ENCODE measurements at places on chromosomes 3 and 15.

- DNase-seq: no peak
Measured at GRCh38 chr3:194893121-194893987, 207.7 kb downstream of the FAM43A start.

DNA sequence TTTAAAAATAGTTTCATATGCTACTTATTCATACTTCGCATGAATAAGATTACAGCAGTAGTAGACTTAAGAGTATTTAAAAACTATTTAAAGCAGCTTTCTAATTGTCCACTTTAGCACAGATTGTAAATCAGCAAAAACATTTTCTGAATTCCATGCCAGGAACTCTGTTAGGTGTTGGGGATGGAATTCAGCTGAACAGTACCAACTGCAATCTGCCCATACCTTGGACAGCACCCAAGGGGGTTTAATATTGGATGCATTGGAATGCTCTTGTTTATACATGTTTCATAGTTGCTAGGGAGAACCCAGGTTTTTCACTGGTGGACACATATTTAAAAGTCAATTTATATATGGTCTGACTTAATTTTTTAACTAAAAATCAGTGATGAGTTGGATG, 74.8 kb downstream of the PPM1L start:
- DNase-seq: no peak

GRCh38 chr3:14561051-14561960, 21.2 kb upstream of the GRIP2 start:
- no peak for DNase-seq

- no peak for DNase-seq
Measured at GRCh38 chr15:31262901-31263671, 63.5 kb upstream of the KLF13 start.

DNA sequence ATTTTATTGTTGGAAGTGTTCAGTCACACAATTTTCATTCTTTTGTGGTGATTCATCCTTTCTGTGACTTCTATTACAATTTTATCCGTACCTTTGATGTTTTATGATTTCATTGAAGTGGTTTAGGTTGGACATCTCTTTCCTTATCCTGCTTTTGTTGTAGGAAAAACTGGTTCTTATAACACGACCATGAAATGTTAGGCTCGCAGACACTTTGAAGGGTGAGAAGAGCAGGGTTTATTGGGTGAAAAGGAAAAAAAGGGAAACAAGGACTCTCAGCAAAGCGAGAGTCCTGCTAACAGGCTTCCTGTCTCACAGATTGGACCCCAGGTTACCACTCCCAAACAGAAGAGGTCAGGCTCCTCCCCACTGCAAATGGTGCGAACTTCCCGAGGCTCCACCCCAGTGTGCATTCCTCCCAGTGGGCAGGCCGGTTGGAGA, 257.4 kb downstream of the STXBP5L start:
- peak; percentile 51 for DNase-seq

DNA sequence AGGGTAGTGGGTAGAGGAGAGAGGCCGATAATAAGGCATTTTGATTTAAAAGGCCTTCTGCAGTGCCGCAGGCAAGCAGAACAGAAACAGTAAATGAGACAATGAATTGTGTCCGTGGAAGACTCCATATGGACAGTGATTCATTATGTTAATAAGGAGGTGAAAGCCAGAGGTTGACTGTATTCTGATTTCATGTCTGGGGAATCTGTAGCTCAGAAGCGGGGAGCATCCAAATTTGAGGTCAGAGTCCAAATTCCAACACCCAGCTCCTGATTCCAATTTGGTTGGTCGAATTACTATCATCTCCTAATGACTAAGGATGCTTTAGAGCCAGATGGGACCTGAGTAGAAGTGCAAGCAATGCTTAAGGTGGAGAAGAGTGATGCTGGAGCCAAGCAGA, 1.0 kb upstream of the TBC1D21 start:
- no peak for DNase-seq

- no peak for DNase-seq
Measured at GRCh38 chr3:72361990-72362389, 486.3 kb downstream of the SHQ1 start.

DNA sequence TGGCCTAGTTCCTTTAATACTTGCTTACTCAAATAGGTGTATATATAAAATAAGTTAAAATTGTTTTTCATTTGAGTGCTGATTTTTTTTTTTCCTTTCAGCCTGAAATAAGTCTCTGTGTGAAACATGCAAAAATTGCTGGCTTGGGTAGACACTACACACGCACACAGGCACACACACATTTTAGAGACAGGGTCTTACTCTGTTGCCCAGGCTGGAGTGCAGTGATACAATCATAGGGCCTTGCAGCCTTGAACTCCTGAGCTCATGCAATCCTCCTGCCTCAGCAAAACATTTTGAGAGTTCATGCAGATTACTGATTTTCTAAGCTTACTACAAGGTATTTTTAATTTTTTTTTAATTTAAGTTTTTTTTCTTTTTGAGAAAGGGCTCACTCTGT, 12.7 kb upstream of the RFC4 start:
- no peak for DNase-seq

- no peak for DNase-seq
Measured at GRCh38 chr3:156793400-156793799, 32.8 kb upstream of the LEKR1 start.

DNA sequence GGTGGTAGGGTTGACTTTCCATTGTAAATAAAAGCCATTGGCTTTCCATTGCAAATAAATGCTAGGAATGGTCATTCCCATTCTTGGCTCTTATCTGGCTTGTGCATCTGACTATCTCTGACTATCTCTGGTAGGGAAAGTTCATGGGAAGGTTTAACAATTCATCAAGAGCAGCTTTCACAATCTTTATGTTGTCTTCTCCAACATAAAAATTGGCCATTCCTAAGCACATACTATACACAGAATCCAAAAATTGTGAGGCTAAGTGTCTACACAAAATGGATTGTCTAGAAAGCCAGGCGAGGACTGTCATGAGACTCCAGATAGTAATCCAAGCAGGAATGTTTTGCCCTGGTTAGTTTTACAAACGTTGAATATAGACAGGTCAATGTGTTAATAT, 54.4 kb upstream of the WNT5A start:
- DNase-seq: no peak

DNA sequence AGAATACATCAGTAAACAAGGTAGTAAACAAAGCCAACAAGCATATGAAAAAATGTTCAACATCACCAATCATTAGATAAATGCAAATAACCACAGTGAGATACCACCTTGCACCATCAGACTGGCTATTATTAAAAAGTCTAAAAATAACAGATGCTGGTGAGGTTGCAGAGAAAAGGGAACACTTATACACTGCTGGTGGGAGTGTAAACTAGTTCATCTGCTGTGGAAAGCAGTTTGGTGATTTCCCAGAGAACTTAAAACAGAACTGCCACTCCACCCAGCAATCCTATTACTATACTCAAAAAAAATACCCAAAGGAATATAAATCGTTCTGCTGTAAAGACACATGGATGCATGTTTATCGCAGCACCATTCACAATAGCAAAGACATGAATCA, 30.3 kb upstream of the ZBTB38 start:
- DNase-seq: no peak

DNA sequence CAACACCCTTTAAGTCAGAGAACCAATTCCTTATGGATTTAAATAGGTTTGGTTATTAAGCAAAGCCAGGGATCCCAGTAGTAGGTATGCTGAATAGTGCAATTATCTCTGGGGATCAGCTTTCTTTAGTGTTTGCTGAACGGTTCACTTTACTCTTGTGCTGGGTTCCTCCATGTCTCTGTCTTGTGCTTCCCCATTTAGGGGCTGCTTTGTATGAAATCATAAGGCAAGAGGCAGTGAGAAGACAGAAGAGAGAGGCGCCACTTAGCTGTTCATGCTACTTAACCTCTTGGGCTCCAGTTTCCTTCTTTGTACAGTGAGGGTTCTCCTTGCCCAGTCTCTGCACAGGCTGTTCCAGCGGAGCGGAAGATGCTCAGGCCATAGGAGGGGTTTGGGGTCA, 3.5 kb downstream of the ST6GAL1 start:
- DNase-seq: no peak

DNA sequence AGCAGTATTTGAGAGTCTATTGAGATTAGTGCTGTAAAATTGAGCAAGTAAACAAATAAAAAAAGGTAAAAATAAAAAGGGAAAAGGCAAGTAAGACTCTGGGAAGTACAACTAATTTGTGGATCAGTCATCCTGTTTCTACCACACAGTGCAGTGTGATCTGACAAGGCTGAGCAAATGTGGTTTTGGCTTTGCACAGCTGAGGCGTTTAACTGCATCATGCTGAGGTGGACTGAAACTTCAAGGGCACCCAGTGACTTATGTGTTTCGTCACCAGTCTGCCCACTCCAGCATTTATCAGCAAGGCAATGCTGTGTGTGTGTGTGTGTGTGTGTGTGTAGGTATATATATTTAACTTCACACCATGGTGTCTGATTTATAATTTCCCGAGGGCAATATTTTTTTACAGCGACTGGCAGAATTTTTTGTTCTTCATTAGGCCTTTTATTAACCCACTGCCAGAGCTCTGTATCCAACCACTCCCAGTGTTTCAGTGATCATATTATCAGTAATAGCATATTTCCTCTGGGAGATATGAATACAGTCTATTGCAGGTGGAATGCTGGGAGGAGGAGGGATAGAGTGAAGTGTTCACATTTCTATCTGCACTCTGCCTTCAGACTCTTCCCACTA, 131.5 kb upstream of the SATB1 start:
- DNase-seq: no peak

DNA sequence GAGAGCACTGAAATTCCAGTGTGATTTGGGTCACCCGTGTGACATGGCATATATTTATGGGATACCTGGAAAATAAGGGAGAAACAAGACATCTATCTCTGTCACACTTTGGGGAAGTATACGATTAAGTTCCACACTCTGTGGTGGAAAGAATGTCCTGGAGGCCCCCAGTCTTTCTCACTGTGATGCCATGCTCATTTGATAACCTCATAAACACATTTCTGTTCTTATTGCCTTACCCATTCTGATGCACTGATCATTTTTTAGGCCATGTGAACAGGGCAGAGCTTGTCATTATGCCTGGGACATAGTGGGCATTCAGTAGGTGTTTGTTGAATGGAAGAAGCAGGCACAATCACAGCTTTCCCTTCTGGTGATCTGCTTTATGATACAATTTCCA, 349.4 kb upstream of the TPRG1 start:
- DNase-seq: no peak

DNA sequence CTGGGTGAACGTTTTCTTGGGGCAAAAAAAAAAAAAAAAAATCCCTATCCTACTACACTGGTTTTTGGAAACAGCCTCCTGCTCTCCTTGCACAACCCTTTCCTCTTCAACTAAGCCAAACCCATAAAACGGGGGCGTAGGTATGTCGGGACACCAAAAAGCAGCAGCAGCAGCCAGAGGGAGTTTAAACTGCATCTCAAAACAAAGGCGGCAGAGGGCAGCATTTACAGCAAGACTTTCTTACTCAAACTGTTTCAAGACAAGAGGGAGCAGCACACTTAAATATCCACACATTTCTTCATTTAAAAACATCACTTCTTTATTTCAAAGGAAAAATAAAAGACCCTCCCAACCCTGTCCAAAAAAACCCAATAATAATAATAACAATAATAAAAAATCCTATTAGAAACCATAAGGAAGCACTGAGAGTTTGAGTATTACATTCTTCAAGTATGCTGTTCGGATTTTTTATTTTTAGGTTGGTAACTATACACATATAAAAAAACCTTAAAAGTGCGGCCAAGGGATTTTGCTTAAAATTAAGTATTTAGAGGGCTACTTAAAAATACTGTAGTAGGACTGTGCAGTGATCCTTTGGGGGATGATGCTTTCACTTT, 43.9 kb upstream of the PLXND1 start:
- DNase-seq: peak; percentile 91

GRCh38 chr3:155465664-155466063, 172.2 kb upstream of the STRIT1 start:
- peak; percentile 38 for DNase-seq

DNA sequence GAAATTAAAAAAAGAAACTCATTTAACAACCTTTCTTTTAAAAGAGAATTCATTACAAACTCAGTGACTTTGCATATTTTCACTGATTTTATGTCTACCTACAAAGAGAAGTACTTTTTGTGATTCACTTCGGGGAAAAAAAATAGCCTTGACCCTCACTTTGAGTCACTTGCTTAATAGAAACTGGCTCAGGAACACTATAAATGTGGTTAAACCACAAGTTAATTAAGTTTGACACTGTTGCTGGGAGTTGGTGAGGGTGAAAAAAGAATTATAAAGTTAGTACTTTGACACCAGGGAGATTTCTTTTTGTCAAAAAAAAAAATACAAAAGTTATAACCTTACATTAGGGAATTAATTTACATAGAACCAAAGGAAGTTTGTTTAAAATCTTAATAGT, 810.9 kb downstream of the NR2F2 start:
- DNase-seq: no peak

- DNase-seq: peak; percentile 23
Measured at GRCh38 chr15:96285305-96285704, 45.2 kb upstream of the NR2F2 start.

- DNase-seq: no peak
Measured at GRCh38 chr3:49629451-49629850, 44.7 kb upstream of the APEH start.

GRCh38 chr3:149342413-149343380, 9.3 kb upstream of the TM4SF18 start:
- no peak for DNase-seq

DNA sequence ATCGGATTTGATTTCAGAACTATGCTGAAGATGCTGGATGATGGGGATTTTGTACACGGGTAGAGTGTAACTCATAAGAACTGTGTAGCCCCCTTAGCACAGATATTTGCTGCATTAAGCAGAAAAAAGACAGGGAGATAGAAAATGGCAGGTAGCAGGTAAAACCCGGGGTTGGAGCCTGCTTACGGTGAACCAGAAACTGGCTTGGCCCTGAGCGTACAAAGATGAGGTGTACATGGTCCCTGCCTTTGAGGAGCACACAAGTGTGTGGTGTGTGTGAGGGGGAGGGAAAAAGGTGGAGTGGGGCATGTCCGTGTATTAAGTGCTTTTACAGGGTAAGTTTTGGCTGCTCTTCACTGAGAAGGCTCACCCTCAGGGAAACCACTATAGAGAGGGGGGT, 3.5 kb downstream of the LPP start:
- no peak for DNase-seq

- no peak for DNase-seq
Measured at GRCh38 chr3:31240874-31241273, 291.9 kb upstream of the STT3B start.

DNA sequence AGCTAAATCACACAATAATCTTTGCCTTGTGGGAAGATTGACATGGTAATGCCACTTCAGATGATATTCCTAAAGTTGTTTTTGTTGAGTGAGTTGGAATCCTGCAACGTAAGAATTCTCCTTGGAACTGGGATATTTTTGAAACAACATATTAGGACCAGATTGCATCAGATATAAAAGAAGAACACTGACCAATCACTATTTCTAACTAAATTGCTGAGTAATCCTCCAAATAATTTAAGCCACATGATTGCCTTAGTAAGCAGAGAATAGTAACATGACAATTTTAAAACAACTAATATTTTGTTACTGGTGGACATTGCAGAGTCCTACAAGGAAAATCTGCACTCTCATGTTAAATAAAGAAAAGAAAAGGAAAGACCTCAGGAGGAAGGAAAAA, 353.9 kb upstream of the LMCD1 start:
- DNase-seq: no peak
